ENCODE measurements at places on chromosomes 11 and 22.

GRCh38 chr11:11119917-11120316 lies 233.1 kb downstream of the CSNK2A3 start:
- no peak for DNase-seq

DNA sequence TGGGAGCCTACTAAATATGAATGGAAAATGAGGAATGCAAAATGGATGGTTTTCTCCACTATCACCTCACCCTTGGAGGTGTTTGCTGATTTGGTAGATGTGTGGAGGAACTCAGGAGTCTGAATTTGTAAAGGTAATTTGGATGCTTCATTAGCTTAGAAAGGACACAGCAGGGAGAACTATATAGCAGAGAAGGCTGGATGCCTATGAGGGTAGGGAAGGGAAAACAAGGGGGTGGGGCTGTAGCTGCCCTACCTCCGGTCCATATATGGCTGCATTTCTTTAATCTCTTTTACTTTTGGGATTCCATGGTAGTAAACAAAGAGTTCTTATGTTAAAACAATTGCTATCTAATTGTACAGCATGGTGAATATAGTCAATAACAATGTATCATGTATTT lies 4.8 kb upstream of the EHF start:
- DNase-seq = no peak

DNA sequence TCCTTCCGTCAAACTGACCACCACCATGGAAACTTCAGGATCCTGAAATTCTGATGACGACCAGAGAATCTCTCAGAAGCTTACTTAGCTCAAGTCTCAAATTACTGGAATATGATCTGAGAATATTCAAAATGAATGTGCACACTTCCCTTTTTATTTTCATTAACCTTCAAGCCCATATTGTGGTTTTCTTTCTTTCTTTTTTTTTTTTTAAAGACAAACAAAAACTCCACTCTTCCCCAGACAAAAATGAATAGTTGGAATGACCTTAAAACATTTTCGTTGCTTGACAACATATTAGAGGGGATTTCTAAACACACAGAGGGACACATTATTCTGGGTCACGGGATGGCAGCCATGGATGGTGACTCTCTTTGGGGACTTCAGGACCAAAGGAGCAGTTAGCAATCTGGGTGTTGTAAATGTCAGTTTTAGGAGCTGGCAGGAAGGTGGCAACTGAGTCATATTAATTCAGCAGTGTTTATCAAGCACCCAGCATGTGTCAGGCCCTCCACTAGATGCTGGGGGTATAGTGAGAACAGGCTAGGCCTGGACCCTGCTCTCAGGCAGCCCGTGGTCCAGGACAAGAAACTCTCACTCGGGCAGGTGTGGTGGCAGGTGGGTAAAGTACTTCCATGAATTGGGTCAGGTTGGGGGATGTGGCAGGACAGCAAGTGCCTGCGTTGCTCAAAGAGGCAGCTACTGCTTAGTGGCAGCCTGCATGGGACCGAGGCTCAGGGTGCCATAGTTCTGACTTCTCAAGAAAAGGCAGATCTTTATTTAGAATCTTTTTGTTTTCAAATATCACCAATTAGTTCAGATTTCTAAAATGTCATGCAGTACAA lies 126.1 kb downstream of the HIPK3 start:
- DNase-seq = no peak

- no peak for DNase-seq
Measured at GRCh38 chr11:125215976-125216375, 51.4 kb downstream of the PKNOX2 start.

GRCh38 chr11:71371674-71372069 lies 76.5 kb downstream of the DHCR7 start:
- no peak for DNase-seq

- DNase-seq = no peak
Measured at GRCh38 chr11:125346179-125346530, 149.9 kb downstream of the FEZ1 start.

GRCh38 chr22:50620593-50621355 lies 7.2 kb downstream of the ARSA start:
- DNase-seq = peak; percentile 57

GRCh38 chr11:66222358-66223149 lies 45.9 kb upstream of the RAB1B start:
- DNase-seq = peak; percentile 91

- DNase-seq = no peak
Measured at GRCh38 chr22:27580311-27580897, 221.2 kb downstream of the MN1 start.

- DNase-seq = no peak
Measured at GRCh38 chr11:472816-473215, 22.7 kb downstream of the PTDSS2 start.

DNA sequence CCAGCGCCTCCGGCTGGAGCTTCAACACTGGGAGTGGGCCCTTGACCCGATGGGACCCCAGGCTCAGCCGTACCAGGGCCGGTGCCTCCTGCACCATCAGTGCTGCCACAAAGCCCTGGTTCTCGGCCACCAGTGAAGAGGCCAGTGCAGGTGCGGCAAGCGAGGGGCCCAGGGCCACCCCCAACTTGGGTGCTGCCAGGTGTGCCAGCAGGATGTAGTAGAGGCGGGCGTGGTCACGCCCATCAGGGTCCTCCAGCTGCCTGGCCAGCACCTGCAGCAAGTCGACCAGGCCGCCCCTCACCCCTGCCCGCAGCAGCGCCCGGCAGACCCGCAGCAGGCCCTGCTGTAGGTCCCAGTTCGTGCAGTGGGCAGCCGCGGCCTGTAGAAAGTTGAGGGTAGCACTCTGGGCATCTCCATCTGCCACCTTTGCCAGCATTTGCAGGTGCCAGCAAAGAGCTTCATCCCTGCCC lies 2.3 kb downstream of the AP5B1 start:
- DNase-seq = no peak

DNA sequence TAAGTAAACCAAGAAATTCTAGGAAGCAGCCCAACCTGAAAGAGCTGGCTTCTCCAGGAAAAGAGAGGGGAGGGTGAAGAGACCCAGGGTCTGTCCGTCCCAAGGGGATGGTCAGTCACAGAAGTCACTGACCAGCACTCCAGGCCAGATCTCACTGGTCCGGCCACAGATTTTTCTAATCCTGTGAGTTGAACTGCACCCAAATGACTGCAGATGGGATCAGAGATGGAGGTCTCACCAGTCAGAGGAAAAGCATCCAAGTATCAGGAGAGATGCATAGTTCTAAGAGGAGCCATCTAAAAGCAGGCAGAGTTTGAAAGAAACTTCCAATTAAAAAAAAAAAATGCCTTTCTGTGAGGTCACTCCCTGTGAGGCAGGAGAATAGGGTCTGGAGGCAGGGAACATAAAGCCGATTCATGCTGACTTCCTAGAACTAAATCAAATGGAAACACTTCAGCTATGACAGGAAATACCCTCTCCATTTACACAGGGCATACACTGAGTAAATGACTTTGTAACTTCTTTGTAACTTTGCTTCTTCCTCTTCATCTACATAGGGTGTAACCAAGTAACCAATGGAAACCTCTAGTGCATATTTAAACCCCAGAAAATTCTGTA lies 144.5 kb downstream of the CCDC34 start:
- no peak for DNase-seq

DNA sequence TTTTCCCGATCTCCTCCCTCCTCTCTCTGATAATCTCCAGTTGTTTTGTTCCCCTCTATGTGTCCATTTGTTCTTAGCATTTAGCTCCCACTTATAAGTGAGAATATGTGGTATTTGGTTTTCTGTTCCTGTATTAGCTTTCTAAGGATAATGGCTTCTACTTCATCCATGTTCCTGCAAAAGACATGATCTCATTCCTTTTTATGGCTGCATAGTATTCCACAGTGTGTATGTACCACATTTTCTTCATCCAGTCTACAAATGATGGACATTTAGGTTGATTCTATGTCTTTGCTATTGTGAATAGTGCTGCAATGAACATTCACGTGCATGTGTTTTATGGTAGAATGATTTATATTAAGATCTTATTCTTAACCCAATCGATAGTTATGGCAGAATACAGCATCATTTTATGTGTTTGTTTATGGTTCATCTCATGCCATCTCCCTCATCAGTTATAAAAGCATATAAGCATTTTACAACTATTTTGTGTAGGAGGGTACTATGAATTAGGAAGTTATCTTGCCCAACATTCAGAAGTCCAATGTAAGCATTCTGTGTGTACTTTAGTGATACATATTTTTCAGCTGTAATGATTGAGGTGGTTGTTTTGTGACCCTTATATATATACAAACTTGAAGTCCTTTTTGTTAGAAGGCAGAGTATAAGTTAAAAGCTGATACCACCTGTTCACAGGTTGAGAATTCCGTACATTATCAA lies 3.2 kb downstream of the MS4A3 start:
- DNase-seq = no peak

DNA sequence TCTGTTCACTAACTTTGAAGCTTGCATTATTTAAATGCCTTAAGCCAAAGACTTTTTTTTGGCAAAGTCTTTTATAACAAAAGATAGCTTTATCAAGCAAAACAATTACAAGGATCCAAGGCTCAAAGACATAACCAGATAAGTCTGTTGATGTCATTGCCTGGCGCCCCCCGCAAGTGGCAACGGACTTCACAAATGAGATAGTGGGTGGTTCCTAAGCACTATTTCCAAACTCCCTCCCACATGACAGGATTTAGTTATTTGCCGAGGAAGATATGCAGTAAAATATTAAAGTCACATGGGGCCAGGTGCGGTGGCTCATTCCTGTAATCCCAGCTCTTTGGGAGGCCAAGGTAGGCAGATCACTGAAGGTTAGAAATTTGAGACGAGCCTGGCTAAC lies 194.2 kb upstream of the DDI1 start:
- no peak for DNase-seq

GRCh38 chr22:31449506-31449905 lies 40.1 kb downstream of the EIF4ENIF1 start:
- no peak for DNase-seq
